AG08396 (cell line): ENCODE measurements at places on chromosomes 3 and 15.

DNA sequence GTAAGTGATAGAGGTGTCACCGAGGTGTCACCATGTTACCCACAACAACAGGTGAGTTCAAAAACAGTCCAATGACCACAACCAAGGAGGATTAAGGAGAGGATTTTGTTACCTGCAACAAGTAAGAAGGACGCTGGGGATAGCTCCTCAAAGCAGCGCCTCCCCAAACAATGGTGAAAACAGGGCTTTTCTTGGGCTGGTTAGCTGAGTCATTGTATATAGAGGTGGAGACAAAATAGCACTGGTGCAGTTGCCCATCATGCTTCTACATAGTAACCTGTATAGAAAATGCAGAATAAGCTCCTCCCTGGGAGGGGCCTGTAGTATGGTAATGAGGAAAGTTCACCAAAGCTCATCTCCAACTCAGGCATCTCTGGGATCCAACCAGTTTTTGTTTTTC lies 116.9 kb upstream of the EIF1B start:
- no peak for DNase-seq

- DNase-seq, result no peak
Measured at GRCh38 chr3:55619046-55619808, 132.1 kb upstream of the WNT5A start.

DNA sequence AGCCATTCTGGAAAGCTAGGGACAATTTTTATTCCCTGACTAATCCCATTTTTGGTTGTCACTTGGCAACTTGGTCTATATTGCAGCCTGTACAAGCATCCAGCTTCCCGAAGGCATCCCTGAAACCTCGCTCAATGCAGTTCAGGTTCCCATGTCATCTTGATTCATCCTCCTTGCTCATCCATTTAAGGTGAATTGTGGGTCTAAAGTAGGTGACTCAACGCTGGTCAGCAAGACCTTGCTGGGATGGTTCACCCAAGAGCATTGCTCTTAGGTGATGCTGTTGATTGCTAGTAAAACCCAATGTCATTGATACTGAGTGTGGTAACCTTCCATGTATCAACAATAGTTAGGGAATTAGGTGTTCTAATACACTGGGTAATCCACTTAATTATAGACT lies 13.1 kb upstream of the RAB8B start:
- no peak for DNase-seq

- DNase-seq, result no peak
Measured at GRCh38 chr3:10774129-10774670, 41.8 kb upstream of the SLC6A11 start.

- DNase-seq, result no peak
Measured at GRCh38 chr15:70580958-70581357, 182.4 kb downstream of the UACA start.

DNA sequence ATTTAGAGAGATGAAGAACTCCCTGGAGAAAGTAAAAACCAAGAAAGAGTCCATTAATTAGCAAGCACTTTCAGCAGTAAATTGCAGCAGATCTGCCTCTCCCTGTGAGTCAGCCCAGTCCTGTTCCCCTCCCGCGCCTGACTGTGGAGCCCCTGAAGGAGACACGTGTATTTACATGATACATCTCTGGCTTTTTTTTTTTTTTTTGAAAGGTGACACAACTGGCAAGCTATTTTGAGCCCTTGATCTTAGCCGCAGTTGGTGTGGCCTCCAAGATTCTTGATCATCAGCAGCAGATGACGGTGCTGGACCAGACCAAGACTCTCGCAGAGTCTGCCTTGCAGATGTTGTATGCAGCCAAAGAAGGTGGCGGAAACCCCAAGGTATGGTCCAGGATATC lies 271.8 kb upstream of the TPM1 start:
- peak; percentile 64 for DNase-seq

- DNase-seq, result no peak
Measured at GRCh38 chr3:129352045-129352444, 73.4 kb downstream of the HMCES start.

DNA sequence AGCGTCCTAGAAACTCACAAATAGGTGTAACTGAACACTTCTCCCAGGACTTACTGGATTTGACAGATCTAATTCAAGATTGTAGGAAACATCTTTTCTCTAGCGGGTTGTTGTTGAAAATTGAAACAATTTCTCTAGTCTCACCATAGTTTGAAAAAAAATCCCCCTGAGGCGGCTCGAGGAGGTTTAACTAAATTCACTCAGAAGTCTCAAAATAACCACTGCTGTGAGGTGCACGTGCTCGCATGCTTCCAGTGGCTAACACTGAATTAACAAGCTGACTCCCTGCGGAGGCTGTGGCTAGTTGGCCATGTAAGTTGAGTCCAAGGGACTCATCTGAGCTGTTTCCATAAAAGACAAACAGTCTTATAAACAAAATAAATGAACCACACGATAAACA lies 503.9 kb downstream of the OCA2 start:
- DNase-seq, result no peak

GRCh38 chr3:12638105-12638504 lies 25.8 kb downstream of the RAF1 start:
- no peak for DNase-seq

GRCh38 chr3:58749948-58750347 lies 83.4 kb upstream of the FAM3D start:
- DNase-seq, result no peak

- no peak for DNase-seq
Measured at GRCh38 chr3:100635273-100635701, 25.9 kb downstream of the ADGRG7 start.

DNA sequence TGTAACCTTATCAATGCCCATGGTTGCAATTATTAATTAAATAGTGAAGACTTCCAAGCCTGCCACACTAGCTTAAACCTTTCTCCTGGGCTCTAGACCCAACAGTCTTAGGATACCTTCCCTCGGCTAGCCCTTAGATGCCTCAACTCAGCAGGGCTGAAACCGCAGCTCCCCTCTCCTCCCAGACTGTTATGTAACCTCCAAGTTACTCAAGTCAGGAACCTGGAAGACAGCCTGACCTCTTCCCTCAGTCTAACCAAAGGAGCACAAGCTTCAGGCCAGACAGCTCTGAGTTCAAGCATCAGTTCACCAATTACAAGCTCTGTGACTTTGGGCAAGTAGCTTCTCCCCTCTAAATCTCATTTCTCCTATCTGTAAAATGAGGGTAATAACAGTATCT lies 70.5 kb upstream of the HACD2 start:
- no peak for DNase-seq

DNA sequence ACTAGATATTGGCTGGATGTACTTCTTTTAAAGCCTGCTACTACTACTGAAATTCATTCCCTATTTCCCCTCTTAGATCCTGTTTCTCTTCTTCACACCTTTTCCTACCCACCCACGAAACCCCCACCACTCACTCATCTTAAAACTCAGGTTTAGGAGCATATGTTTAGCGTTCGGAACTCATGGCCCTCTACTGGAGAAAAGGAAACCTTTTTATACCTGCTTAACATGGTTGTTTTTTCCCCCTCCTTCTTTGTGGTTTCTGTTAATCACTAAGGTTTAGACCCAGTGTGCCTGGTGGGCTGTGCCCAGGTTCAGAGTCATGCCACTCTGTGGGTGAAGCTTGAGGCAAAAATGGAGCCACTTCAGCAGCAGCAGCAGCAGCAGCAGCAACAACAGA lies 2.6 kb downstream of the ARID3B start:
- DNase-seq, result no peak

DNA sequence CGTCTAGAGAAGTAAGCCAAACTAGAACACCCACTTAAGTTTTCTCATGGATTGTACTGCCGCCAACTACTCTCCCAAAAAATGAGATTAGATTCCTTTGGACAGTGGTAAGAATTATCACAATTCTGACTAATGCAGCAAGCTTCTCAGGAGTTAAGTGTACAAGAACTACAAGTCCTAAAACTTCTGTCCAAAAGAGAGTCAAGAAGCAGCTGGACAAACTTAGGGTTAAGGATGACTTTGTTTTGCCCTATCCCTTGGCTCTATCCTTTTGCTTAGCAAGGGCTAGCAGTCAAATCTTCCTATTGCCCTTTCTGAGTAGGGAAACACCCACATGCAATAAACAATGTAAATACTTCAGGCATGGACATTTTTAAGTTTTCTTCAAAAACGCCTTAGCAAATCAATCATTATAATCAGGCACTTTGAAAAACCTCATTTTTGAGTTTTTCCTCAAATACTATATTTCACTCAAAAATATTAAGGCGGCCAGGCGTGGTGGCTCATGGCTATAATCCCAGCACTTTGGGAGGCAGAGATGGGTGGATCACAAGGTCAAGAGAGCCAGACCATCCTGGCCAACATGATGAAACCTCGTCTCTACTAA lies 19.5 kb downstream of the RAF1 start:
- DNase-seq, result peak; percentile 53

DNA sequence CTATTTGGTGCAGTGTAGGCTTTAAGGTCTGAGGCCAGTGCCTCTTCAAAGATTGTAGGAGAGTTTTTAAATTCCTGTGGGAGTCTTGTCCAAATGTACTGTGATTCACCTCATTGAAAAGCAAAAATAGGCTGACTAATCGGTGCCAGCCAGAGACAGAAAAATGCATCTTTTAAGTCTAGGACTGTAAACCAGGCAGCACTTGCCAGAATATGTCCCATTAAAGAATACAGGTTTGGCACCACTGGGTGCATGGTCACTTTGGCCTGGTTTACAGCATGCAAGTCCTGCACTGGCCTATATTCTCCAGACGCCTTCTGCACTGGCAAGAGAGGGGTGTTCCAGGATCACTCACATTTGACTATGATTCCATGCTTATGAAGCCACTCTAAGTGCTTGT lies 20.3 kb upstream of the NOX5 start:
- peak; percentile 55 for DNase-seq

DNA sequence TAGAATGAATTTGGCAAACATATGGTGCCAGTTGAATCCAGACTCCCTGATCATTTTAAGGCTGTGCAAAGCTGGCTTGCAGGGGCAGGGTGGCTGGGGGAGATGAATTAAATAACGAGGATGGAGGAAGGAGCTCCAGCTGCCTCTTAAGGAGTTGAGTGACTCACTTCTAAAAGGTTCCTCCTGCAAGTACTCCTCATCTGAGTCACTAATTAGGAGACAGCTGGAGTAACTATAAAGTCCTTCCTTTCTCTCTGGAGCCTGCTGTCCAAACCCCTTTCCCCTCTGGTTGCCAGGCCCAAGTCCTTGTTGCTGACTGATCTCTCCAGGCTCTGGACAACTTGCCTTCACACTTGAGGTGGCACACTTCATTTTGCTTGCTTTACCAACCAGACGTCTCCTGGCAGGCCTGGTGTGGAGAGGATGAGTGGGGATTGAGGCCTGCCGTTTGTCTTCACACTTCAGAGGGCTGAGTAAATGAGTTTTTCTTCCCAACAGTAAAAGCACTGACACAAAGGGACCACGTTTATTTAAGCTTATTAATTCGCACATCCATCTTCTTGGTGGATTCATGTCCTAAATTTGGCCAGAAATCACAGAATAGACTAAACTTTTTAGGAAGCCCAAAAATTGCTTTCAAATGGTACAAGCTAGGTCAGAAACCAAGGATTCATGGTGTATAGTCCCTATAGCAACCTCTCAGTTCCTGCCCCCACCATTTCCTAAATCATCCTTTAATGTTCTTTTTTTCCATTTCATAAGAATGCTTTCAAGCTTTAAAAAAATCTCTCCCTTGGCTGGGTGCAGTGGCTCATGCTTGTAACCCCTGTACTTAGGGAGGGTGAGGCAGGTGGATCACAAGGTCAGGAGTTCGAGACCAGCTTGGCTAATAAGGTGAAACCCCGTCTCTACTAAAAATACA lies 90.5 kb upstream of the MYRIP start:
- DNase-seq, result peak; percentile 50

- no peak for DNase-seq
Measured at GRCh38 chr3:118531816-118532215, 502.8 kb downstream of the IGSF11 start.

DNA sequence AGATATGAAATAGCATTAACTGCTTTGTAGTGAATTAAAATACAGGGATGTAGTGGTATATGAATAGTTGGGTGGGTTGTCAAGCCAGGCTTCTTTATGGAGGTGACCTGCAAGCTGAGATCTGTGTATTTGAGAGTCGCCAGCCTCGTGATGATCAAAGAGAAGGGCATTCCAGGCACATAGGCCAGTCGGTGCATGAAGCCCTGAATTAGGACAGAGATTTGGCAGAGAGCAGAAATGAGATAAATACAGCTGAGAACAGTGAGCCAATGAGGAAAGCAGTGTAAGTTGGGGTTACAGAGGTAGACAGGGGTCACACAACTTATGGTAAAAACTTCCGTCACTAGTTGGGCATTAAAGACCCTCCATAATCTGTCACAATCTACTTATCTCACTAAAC lies 641.9 kb downstream of the OTOL1 start:
- no peak for DNase-seq

DNA sequence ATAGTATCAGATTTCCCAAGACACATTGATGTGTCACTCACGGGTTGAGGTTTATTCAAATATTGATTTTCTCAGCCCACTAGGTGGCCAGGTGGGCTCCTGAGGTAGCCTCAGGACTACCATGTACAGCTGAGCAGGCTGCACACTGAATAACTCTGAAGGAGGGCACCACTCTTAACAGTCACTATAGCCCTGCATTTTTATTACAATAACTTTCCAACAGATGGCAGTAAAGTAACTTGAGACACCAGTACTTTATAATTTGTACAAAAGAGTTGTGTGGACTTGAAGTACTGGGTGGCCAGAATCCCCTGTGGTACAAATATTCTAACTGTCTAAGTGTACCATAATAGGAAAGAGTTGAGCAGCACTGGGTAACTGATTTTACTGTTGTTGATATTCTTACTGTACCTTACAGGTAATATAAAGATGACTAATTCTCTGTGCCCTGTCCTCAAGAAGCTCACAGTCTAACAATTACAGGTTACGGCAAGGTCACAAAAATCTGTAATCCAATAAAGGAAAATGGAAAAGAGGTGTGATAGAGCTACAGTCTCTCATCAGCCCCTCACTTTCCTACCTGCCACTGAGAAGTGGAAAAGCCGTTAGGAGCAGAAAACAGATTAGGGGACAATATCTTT lies 76.0 kb downstream of the ETFA start:
- DNase-seq, result peak; percentile 32

DNA sequence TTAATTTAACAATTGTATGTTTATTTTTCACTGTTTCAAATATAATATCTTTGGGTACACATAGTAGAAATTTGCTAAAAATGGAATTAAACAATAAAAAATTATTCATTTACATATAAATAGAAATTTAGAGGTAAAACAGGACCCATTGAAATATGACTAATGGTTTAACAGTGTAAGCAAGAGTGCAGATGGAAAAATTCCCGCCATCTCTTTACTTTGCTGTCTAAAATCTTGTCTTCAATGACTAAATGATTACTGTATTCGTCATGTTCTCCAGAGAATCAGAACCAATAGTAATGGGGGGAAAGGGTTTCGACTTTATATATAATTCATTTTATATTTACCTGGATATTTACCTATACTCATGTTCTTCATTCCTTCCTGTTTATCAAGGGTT lies 163.1 kb downstream of the IL1RAP start:
- no peak for DNase-seq

DNA sequence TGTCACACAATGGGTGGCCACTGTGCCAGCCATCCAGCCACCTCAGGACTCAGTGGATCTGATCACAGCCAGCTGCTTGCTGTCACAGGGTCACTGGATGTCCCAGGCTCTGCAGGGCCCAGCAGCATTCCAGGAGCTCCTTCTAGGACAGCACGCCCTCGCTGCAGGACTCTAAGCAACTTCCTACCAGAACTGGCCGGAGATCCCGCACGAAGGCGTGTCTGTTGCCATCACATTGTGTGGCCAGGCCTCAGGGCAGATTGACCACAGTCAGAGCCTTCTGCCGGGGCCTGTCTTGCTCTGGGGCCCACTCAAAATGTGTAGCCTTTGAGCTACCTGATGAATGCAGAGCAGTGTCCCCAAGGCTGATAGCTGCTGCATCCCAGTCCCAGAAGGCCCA lies 24.6 kb downstream of the DNAJB8 start:
- DNase-seq, result no peak
